ENCODE measurements at places on chromosomes 3 and 15. TPM values are rescaled to one million over a fixed set of nuclear protein-coding genes. Genes with fewer than 3 reads are reported as not detected.

The TRIP4 gene
- total RNA-seq = 13.5 TPM

The CMTM8 gene
- total RNA-seq = 5.7 TPM

The STRA6 gene
- not detected for total RNA-seq

The VGLL3 gene
- total RNA-seq = 4.0 TPM

The MGA gene
- total RNA-seq = 29.6 TPM

The ZNF621 gene
- total RNA-seq = 10.2 TPM

The CASR gene
- total RNA-seq = not detected

The ZNF660 gene
- 1.1 TPM for total RNA-seq

The CPB1 gene
- not detected for total RNA-seq

The FGF7 gene
- 34.1 TPM for total RNA-seq

The FAM227B gene
- 18.5 TPM for total RNA-seq

The CYP8B1 gene
- total RNA-seq = not detected

The GOLGA8S gene
- total RNA-seq = 0.33 TPM

Data from left ventricle myocardium inferior (tissue), 1 donor.